Type B pancreatic cell (in vitro differentiated cells): ENCODE measurements at places on chromosomes 5 and 9.

DNA sequence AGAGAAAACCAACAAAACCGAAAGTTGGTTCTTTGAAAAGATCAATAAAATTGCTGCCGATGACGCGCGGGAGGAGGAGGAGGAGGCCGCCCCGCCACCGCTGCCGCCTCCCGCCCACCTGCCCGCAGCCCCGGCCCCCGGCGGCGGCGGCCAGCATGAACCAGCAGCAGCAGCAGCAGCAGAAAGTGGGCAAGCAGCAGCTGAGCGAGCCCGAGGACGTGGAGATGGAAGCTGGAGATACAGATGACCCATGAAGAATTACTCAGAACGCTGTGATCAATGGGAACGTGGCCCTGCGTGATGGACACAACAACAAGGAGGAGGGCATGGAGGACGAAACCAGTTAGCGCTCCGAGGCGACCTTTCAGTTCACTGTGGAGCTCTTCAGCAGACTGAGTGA is 53.9 kb upstream of the EFNA5 start:
- DNase-seq, result no peak

DNA sequence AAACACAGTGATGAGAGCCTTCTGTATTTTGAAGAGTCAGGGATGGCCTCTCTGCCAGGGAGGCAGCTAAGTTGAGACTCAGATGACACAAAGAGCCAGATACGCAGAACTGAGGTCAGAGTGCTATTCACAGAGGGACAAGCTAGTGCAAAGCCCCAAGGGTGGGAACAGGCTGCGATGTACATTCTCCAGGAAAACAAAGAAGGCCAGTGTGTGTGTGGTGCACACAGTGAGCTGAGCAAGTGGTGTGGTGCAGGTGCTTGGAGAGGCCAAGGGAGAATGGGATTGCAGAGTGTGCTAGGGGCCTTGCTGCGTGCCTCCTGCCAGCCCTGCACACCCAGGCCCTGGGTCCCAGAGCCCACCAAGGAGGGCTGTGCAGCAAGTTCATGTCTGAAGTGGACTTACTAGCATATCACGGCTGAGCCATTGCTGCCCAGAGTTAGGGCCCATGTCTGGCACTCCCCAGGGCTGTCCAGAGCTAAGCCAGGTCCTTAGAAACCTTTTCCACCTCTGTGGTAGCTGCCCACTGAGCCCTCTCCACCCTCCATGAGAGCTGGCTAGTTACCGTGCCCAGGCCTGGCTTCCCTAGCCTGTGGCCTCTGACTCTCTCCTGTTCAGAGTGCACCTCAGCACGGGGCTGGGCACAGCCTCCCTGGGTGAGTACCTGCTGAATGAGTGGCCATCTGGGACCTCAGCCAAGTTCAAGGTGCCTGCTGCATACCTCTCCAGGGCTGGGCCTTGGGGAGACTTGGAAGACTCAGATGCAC is 9.3 kb downstream of the SLC25A48 start:
- DNase-seq, result no peak

DNA sequence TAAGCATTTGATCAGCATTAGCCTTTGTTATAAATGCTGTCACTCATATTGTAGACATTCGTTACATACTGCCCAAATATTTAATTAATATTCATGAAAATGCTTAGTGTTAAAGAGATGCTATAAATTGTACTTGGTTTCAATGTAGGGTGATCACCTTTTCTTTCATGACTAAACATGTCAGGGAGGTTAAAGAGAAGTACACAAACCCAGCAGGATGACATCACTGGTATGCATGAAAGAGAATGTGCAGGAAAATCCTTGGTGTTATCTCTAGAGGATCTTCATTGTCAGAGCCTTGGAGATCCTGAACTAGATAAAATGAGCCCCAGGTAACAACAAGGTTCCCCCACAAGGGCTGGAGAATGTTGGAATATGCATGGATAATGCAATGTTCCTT is 33.0 kb upstream of the SV2C start:
- DNase-seq, result no peak

DNA sequence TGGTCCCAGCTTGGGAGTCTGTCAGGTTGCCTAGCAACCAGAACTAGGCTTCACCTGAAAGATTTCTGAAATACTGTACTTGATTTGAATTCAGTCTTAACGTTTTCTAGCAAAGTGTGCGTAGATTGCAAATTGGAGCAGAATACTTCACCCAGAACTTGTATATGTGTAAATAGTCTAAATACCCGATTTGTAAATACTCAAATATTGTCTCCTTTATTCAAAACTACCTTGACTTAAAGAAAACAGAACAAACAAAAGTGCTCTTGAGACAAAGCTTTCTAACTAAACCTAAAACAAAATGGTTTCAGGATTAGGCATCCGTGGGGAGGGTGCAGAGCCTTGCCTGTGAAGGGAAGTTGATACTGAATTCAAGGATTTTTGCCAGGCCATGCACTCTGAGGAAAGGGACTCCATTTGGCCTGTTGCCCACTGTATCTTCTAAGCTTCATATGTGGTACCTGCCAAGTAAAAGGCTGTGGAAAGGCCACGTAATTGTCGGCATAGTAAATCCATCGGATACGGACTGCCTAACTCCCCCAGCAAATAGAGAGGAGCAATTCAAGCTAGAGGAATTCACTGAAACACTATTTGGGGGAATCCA is 744 bp upstream of the HMGCS1 start:
- DNase-seq, result no peak

- no peak for DNase-seq
These were observed 70.8 kb upstream of the CDKN2B start for GRCh38 chr9:22079873-22080341.

GRCh38 chr5:151812757-151813309 is 41.1 kb downstream of the G3BP1 start:
- no peak for DNase-seq

GRCh38 chr5:93899026-93899600 is 157.7 kb upstream of the POU5F2 start:
- DNase-seq, result no peak

DNA sequence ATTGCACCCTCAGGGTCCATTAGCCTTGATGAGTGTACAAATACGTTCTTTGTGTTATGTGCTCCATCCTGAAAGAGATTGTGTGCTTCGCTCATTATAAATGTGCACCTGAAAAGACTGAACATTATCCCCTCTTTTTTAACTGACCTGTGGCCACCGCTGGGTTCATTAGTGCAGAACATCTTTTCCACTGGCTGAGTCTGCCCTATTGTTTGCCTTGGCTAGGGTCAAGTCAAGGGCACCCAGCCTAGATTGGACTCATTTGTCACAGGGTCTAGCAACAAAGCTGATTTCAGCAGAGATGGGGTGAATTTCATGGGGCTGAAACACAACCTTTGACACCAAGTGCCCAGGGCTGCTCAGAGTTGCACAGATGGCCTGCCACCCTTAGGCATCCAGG is 764.1 kb upstream of the ARRDC3 start:
- peak; percentile 68 for DNase-seq

DNA sequence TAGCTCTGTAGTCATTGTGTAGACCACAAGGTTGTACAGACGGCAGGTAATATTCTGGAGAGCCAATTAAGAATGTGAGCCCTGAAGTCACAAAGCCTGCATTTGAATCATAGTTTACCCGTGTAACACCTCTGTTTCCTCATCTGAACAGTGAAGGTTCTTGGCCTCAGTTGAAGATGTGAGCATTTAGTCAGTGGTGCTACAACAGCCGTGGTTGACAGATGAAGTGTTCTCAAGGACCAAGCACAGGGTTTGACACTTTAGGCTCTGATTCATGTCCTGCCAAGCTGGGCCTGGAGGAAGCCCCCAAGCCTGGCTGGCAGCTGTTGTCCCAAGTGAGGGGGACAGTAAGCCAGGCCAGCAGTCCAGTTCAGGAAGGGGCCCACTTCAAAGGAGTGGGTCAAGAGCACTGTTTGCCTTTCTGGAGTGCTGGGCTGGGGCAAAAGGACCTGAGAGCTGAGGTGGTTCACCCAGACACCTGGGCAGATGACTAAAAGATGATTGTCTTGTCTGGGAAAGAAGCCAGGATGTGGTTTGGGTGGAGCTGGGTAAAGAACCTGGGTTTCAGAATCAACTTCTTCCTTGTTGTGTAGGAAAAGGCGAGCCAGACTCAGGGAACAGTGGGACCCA is 20.7 kb downstream of the FAXDC2 start:
- no peak for DNase-seq

DNA sequence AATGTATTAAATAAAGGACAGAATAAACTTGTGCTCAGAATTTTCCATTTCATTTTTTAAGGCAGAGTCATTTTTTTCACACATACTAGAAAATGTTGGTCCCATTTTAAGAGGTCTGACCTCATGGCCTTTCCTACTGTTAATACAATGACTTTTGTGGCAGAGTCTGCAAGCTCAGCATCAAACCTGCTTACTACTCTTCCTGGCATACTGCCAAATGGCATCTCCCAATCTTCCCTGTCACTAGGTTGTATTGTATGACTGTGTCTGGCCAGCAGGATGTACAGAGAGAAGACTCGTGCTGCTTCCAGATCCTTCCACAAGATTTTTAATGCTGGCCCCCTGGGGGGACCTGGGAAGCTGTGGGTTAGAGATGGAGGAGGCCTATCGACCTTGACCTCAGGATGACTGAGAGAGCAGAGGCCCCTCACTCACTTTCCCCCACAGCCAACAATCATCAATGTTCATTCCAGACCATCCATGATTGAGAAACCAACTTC is 64.7 kb downstream of the BARX1 start:
- no peak for DNase-seq

- no peak for DNase-seq
These were observed 5.9 kb downstream of the DMRTA1 start for GRCh38 chr9:22452415-22453010.

- no peak for DNase-seq
These were observed 219.1 kb downstream of the NDUFS4 start for GRCh38 chr5:53779541-53779981.

GRCh38 chr5:180208038-180208434 is 975 bp downstream of the RASGEF1C start:
- DNase-seq, result no peak

GRCh38 chr5:135306557-135306956 is 92.5 kb downstream of the MACROH2A1 start:
- no peak for DNase-seq

DNA sequence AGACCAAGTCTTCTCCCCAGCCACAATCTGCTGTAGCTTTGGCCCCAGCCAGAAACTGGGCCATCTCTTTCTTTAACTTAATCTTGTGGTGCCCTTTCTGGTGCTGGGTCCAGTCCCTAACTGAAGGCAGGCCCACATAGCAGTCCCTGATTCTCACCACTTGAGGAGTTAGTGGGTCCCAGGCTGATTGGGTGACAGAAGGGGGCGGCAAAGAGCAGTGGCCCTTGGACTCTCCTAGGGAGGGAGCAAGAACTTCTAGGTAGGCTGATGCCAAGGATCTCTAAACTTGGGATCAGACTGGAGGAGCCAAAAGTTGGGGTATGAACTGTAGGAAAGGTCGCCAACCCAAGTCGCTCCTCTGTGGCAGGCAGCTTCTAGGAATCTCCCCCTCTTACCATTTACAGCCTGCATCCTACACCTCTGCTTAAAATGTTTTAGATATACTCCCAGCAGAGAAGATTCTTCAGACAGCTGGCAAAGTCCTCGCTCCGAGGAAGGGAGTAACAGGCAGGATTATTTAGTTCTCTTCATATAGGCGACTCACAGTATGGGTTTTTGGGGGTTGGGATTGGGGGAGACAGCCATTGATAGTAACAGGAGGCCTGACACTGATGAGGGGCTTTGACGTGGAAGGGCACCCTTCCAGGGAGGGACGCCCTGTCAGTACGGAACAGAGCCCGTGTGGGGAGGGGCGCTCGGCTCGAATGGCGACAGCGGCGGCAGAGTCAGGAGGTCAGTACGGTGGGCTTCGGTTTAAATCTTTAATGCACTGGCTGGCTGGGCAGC is 2.0 kb upstream of the CCL27 start:
- DNase-seq, result no peak

GRCh38 chr5:78841767-78842166 is 143.3 kb downstream of the ARSB start:
- DNase-seq, result no peak

- no peak for DNase-seq
These were observed 402.4 kb downstream of the ARHGEF28 start for GRCh38 chr5:74028406-74028805.

GRCh38 chr5:138844812-138845513 is 30.2 kb downstream of the LRRTM2 start:
- no peak for DNase-seq

GRCh38 chr9:109158651-109159050 is 8.4 kb downstream of the FRRS1L start:
- DNase-seq, result no peak

- no peak for DNase-seq
These were observed 8.8 kb downstream of the CSNK1G3 start for GRCh38 chr5:123520677-123521247.

DNA sequence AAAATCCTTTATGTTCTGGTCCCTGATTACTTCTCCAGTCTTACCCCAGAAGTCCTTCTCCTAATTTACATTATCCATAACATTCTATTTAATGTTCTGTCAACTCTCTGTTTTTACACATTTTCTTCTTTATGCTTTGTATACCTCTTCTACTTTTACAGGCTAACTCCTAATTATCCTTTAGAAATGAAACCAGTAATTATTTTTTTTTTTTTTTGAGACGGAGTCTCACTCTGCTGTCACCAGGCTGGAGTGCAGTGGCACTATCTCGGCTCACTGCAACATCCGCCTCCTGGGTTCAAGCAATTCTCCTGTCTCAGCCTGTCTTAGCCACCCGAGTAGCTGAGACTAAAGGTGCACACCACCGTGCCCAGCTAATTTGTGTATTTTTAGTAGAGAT is 9.0 kb downstream of the CENPK start:
- DNase-seq, result no peak

DNA sequence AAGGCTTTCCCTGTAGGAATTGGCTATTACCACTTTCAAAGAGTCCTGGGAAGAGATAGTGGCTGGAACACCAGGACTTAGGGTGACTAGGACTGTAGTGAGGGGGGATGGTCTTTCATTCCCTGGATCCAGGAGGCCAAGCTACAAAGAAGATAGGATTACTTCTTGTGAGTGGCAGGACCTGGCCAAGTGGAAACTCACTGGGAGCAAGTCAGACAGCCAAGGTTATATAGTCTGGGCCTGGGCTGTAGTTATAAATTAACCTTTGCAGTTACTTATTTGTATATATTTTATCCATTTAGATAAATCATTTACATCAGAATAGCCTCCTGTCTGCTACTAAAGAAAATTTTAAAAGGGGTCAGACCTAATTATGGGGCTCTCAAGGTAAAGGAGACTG is 124.3 kb downstream of the TLR4 start:
- DNase-seq, result no peak

DNA sequence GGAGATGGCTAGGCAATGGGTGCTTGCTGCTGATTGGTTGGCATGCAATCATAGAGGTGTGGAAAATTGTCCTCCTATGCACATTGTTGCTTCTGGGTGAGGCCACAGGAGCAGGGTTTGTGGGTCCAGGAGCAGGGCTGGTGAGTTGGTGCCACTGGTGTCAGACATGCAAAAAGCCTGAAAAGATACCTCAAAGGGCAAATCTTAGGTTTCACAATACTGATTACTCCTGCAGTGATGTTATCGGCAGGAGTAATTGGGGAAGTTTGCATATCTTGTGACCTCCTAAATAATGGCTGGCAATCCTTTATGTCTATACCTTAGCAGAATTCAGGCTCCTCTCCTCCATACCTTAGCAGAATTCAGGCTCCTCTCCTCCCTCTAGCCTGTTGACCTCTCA is 25.2 kb downstream of the SLC25A48 start:
- DNase-seq, result no peak
